ENCODE measurements at places on chromosomes 4 and X.

DNA sequence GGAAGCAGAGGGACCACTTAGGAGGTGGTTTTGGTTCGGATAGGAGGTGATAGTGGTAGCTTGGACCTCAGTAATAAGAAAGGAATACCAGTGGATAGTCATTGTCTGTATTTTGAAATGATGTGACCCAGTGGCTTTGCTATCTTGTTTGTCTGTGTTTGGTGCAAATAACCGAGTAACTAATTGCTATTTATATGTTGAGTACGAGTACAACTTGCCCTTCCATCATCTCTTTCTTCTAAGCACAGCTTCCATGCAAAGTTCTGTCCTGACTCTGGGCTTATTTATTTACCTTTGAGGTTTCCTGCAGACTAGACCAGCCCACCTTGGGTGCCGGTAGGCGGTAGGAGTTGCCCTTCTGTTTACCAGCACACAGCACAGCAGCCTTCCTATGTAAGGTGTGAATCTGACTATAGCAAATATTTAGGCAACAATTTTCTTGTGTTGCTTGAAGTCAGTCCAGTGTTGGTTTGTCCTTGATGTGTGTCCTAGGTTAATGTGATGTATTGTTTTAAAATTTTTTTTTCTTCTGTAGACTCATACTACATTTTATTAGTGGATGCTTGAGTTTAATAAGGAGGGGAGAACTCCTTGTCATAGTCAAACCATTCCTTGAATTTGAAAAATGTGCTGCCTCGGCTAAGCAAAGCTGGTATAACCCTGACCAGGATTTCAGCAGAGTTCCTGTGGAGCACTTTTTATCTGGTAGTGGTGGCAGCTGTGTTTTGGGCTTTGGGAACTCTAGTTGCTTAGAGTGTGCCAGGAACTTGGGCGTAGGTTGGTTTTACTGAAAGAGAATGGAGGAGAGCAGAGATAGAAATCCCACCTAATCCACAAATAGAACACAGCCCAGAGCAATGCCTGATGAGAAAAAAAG, 21.9 kb downstream of the PTTG2 start:
- no peak for DNase-seq

DNA sequence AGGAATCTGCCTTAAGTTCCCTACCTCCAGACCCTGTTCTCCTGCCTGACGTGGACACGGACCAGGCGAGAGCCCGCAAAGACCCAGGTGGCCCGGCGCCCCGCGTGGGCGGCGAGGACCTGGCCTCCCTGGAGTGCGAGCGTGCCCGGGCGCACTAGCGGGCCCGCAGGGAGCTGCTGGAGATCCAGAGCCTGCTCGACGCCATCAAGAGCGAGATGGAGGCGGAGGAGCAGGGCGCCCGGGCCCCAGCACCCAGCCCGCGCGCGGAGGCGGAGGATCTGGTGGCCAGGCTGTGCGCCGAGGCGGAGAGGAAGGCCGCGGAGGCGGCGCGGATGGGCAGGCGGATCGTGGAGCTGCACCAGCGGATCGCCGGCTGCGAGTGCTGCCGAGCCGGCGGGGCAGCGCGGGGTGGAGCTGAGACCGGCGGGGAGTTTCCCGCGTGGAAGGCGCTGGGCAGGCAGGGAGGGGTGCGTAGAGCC, 18.2 kb downstream of the MRFAP1 start:
- DNase-seq: peak; percentile 38

DNA sequence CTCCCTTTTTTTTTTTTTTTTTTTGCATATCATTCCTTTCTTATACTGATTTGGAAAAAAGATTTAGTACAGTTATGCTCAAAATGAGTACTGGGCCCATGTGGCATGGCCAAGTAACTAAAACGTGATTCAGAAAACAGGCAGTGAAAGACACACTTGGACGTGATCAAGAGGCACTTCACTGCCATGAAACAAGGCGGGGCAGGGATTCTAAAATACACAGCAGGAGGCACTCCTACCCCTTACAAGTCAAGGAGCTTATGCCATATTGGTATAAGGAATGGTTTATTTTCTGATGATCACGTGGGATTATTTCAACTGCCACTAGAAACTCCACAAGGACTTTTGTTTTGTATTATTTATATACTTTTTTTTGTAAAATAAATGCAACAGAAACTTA, 72.0 kb downstream of the CHST7 start:
- no peak for DNase-seq

DNA sequence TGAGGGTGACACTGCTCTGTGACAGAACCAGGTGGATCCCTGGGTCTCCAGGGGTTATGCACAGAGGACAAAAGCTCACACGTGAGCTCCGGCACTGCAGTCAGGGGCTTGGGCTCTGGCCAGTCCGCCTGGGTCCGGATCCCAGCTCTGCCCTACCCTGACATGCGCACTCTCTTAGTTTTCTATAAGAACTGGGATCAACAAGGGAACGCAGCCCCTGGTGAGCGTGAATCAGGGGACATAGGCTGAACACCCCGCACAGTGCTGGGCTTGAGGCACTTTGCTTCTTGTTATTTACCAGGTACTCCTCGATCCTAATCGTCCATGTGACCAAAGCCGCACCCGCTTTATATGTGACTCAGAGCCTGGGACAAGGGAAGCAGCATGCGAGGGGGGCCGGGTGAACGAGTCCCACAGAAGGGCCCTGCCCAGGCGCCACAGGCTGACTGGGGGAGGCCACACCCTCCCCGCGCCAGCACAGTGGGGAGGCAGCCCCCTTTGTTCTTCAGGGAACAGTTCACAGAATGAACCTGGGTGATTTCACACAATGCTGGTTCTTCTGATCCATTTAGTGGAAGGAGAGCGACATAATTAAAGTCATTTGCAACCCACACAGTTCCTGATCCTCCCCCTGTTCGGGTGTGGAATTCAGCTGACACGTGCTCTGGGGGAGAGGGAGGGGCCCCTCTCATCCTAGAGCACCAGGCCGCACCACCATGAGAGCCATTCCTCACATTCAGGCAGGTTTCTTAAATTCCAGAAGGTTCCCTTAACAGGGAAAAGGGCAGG, 55.5 kb downstream of the WFS1 start:
- no peak for DNase-seq

DNA sequence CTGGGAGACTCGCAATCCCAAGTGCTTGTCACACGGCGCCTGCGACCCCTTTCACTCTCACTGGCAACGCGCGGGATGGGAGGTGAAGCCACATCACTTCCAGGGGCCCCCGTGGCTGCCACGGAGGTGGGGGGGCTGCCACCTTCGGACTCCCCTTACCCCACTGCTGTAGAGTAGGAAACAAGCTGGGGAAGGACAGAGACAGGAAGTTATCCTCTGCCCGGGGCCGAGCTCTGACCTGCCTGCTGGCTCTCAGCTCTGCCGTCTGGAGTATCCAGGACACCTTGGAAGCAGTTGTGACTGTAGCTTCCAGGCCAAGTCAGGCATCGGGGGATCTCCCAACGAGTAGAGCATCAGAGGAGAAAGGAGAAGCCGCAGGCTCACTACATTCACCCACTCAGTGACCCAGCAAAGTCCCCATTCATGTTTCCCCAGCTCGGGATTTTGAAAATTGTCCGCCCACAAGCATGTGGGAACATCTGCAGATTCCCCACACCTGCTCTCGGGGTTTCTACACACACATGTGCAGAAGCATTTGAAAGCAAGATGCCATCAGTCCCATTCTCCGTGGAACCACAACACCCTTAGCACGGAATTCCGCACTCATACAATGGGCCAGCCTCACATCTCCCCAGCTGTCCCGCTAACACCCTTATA, 10.8 kb downstream of the PDZD4 start:
- no peak for DNase-seq

- no peak for DNase-seq
Observed at GRCh38 chrX:3450881-3451570, 104.6 kb upstream of the MXRA5 start.

DNA sequence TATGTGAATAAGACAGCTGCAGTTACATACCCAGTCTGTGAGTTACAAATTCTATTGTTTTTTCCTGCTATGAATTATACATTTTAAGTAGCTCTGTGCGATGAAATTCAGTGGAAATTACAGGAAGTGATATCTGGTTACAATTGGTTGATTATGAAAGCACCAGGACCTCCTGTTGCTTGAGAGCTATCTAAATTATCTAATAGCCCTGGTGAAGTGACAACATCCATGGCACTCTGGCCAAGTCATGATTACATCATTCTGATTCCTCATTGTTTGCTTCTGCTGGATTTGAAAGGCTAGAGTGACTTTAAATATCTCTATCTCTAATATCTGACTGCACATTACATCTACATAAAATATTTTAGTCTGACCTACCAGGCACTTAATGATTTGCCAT, 515.0 kb downstream of the CFAP47 start:
- no peak for DNase-seq

DNA sequence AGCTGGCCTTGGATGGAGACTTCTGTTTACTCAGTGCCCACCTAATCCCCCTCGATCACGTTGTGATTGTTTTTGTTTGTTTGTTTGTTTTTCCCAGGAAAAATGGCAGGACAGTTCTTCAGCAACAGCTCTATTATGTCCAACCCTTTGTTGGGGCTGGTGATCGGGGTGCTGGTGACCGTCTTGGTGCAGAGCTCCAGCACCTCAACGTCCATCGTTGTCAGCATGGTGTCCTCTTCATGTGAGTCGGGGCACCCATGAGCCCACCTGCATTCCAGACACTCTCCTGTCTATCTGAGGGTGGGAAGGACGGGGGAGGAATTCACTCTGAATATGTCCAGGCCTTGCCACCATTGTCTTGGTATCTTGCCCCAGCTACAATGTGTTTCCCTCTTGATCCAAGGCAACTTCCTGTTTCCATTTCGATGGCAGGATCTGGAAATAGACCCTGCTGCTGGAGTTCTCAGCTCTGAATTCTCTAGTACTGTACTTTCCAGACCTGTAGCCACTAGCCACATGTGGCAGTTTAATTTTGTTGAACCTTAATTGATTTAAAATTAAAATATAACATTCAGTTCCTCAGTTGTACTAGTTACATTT, 10.5 kb downstream of the SLC34A2 start:
- DNase-seq: no peak

- DNase-seq: no peak
Observed at GRCh38 chr4:5956285-5957021, 61.8 kb downstream of the C4orf50 start.

DNA sequence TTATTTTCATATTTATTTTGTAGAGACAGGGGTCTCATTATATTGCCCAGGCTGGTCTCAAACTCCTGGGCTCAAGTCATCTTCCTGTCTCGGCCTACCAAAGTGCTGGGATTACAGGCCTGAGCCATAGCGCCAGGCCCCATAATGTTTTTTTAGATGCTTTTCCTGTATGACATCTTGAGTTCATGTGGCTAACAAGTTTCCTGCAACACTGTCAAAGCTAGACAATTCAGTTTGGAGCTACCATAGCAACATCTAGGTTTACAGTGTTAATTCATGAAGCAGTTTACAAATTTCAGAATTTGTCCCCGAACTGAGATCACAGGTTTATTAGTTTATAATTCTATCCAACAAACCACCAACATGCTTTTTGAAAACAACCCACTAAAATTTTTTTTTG, 6.4 kb upstream of the IL13RA2 start:
- no peak for DNase-seq

GRCh38 chr4:3254302-3255131, 5.6 kb downstream of the MSANTD1 start:
- DNase-seq: no peak

- peak; percentile 43 for DNase-seq
Observed at GRCh38 chr4:153684182-153684970, at the start of gene TLR2. Gene TLR2 (plus strand): TSS chr4:153684280. CDS start chr4:153702908, 18,628 bp downstream.

DNA sequence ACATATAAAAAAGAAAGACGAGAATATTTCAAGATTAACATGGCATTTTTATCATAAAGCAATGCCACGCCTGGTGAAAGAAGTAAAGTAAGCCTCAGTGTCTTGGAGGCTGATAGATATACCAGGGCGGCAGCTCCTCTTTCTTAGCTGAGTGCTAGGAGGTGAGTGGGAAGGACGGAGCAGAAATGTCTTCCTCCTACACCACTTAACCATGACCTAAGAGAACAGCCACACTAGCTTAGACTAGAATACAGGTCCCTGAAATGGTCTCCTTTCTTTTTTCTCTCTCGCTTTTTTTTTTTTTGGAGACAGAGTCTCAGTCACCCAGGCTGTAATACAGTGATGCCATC, 75.0 kb downstream of the NAF1 start:
- no peak for DNase-seq

GRCh38 chrX:120235284-120235683, 15.3 kb upstream of the ZBTB33 start:
- DNase-seq: no peak

DNA sequence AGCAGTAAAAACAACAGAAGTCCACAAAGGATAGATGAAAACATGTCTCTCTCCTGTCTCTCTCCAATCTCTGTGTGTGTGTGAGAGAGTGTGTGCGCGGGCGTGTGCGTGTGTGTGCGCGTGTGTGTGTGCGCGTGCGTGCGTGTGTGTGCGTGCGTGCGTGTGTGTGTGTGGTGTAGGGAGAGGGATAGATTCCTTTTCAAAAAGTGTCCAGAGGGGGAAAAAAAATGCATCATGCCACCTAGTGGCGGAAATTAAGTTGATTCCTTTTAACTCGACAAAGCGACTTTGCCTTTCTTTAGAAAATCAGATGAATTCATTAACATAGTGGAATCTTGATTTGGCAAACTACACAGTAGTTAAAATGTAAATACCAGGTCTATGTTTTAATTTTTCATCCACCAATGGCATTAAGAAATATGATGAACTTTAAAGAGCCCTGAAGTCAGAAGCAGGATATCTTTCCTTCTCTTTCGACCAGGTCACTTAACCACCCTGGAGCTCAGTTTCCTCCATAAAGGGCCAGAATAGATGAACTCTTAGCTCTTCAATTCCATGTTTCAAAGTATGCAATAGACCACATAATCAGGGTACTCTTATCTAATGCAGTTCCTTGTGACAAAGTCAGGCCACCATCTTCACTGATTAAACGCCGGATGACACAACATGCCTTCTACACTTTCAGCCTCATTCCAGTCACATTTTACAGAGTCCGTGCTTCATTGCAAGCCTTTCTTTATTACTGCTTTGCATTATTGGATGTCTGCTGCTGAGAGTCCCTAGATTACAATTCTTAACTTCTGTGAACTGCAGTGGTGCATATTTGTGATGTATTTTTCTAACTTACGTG, 162.8 kb downstream of the FBXO8 start:
- no peak for DNase-seq

DNA sequence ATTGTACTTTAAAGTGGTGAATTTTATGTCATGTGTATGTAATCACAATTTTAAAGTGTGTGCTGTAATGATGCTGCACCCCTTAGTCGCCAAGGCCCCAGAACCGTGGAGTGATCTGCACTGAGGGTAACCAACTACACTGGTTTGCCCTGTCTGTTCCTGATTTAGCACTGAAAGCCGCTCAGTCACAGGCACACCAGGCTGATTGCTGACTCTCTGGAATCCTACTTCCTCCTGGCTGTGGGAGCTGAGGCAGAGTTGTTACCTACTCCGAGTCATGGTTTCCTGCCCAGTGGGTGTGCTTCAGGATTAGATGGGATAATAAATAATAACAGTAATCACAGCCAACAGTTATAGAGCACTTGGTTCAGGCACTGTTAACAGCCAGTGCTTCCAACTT, 645.4 kb downstream of the BCOR start:
- no peak for DNase-seq

DNA sequence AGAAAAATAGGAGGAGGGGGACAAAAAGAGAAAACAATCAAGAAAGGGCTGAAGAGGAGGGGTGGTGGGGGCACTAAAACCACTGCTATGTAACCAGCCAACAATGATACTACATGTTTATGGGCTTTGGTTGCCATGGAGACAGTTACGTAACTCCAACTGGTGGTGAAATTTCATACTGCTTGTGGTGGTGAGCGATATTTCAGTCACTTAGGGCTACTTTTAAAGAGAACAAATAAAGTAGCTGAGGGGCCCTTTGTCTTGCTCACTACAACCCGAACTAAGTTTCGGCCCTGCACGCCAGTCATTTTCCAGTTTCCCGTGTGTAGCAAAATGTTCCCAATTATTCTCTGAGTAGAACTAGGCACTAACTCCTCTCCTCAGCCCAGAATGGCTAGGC, 275.2 kb upstream of the EDA2R start:
- DNase-seq: no peak
